ENCODE measurements at places on chromosomes 11 and 22.

DNA sequence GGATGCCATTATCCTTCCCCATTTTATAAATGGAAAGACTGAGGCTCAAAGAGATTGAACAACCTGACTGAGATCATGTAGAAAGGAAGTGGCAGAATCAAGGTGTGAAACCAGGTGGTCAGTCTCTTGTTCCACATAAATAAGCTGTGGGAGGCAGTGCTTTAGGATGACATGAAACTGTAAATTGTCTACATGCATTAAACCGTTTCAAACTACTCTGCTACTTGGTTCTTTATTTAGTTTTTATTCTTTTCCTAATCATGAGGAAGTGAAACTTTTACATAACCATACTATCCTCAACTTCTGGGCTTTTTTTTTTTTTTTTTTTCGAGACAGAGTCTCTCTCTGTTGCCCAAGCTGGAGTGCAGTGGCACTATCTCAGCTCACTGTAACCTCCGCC is 34.9 kb downstream of the CADM1 start:
- DNase-seq: no peak

GRCh38 chr11:3203221-3204043 is 15.2 kb downstream of the MRGPRG start:
- DNase-seq: no peak

- no peak for DNase-seq
Observed at GRCh38 chr22:50416996-50417395, 57.8 kb downstream of the SBF1 start.

GRCh38 chr11:72815110-72815618 is 953 bp downstream of the ATG16L2 start:
- DNase-seq: no peak

- no peak for DNase-seq
Observed at GRCh38 chr11:108672113-108672512, 7.2 kb downstream of the DDX10 start.

- no peak for DNase-seq
Observed at GRCh38 chr11:47257517-47258316, at the start of gene NR1H3. Gene NR1H3 (plus strand): TSS chr11:47257996. CDS start chr11:47259217, 1,221 bp downstream.

- no peak for DNase-seq
Observed at GRCh38 chr11:120236169-120237107, 3.5 kb upstream of the POU2F3 start.

DNA sequence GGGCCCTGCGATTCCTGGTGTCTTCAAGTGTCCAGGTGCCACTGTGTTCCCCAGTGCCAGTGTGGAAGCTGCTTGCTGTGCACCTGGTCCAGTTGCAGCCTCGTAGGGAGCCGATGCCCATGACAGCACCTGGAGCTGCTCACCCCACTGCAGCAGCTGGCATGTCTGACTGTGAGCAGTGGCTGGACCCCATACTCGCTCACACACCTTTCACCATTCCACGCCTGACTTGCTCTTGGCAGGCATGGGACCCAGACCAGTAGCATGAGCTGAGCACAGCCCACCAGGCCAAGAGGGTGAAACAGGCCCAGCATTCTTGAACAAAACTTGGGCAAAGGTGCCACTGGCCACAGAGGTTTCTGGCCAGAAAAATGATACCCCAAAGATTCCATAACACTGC is 124.5 kb upstream of the THY1 start:
- no peak for DNase-seq

GRCh38 chr22:36486619-36487384 is 5.4 kb upstream of the TXN2 start:
- DNase-seq: no peak

All from GM19239 (cell line).